Eye (tissue), 1 donor: ENCODE measurements at places on chromosomes 3 and 15.

- no peak for DNase-seq
Observed at GRCh38 chr3:130621824-130622223, 104.8 kb downstream of the COL6A6 start.

DNA sequence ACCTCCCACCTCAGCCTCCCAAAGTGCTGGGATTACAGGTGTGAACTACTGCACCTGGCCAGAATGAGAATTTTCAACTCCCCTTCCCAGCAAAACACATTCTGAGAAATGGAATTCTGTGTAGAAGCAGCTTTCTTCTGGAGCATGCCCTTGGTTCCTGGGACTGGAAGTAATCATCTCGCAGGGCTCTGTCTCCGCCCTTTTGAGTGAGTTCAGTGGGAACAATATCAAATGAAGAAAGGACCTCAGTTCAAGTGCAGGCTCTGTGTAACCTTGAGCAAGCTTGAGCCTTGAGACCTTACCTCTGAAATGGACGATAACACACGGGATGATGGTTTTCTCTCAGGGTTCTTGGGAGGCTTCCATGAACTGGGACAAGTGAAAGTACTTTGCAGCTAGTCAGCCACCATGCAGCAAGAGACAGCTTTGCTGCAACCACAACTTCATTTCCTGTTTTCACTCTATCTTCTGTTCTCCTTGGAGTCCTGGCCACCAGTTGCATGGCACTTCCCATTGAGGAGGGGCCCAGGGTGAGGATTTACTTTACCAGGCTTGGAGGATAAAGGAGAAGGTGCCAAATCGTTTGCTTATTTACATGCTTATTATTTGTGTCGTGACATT, 35.7 kb upstream of the IGF1R start:
- no peak for DNase-seq

DNA sequence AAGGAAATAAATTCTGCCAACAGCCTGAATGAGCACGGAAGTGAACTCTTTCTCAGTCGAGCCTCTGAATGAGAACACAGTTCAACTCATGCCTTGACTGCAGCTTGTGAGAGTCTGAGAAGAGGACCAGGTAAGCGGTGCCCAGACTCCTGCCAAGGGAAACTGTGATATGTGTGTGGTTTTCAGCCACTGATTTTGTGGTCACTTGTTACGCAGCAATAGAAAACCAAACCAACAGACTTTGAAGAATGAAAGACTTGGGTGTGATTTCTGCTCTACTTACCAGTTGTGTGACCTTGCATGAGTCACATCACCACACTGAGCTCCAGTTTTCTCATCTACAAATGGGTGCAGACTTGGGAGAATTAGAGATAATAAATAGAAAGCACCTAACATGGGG, 30.6 kb upstream of the FAM107A start:
- no peak for DNase-seq

DNA sequence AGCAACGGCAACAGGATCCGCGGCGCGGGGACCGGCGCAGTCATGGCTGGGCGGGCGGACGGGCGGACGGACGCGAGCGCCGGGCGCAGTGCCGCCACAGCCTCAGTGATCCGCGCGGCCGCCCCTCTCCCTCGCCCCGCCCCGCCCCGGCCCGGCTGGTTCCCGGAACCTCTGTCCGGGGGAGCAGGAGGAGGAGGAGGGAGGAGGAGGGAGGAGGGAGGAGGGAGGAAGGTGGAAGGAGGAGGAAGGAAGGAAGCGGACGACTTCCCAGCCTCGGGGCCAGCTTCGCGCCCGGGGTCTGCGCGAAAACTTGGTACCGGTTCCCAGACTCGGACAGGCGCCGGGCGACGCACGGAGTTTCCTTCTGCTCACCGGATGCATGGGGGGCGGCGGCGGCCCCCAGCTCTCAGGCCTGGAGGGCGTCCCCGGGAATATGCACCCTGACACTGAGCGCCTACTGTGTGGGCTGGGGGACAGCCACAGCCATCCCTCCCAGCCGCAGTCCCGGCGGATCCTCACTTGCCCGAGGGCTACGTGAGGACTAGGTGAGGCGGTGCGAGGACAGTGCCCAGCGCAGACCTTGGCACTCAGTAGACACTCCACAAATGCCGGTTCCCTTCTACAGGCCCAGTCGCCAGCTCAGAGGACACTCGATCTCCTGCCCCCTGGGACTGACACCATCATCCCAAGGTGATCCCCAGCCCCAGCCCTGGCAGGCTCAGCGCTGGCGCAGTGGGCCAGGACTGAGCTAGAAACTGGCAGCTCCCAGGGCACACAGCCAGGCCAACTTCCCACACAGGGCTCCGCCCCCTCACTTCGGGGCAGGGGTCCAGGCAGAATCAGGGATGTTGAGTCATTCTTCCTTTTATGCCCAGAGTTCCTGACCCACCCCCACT, at the start of gene SHISA5:
Gene SHISA5, minus strand, starts transcription at position 124 of the 896 bp plus-strand sequence. Its CDS starts 80 bp downstream, at position 44.
- DNase-seq: peak; percentile 76

DNA sequence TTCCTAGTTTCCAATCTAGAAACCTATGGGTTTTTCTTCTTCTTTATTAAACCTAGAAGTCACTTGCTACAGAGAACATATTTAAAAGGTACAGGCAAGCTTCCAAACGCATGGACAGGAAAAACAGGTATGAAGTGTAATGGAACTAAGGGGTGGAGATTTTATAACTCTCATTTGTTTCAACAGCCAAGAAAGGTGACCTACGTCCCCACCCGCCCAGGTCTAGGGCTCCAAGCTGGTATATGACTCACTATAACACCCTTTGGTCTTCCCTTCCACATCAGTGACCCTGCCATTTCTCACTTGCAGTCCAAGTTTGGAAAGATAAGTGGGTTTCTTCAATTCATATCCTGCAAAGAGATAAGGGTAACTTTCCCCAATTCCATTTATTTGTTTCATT, 6.0 kb upstream of the LIPH start:
- DNase-seq: no peak

DNA sequence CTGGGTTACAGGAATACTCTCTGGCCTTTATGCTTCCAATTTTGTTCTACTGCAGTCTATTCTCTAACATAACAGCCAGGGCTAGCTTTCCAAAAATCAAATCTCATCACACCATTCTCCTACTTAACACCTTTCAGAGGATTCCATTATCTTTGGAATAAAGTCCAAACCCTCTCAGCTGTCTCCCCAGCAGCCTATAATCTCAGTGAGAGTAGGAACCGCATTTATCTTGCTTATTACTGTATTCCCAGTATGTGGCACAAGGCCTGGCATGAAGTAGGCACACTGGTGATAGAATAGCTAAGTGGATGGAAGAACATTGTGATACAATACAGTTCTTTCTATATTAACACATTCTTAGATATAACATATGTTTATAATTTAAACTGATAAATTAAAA, 49.0 kb upstream of the MYO5C start:
- no peak for DNase-seq

- DNase-seq: no peak
Observed at GRCh38 chr3:123042413-123042812, 14.8 kb upstream of the SEMA5B start.
